Lower lobe of right lung (tissue), 2 donors: ENCODE measurements at places on chromosomes 12 and 14. TPM values are rescaled to one million over a fixed set of nuclear protein-coding genes. Genes with fewer than 3 reads are reported as not detected.
A peak's percentile ranks its signal among the peaks of the same experiment; 100 is the strongest.

GRCh38 chr14:54671537-54671936 is 104.6 kb downstream of the SAMD4A start:
- DNase-seq, result no peak

The SRRM4 gene
- not detected for total RNA-seq

- DNase-seq, result no peak
These were observed 97.9 kb upstream of the CCDC91 start for GRCh38 chr12:28092396-28092795.

DNA sequence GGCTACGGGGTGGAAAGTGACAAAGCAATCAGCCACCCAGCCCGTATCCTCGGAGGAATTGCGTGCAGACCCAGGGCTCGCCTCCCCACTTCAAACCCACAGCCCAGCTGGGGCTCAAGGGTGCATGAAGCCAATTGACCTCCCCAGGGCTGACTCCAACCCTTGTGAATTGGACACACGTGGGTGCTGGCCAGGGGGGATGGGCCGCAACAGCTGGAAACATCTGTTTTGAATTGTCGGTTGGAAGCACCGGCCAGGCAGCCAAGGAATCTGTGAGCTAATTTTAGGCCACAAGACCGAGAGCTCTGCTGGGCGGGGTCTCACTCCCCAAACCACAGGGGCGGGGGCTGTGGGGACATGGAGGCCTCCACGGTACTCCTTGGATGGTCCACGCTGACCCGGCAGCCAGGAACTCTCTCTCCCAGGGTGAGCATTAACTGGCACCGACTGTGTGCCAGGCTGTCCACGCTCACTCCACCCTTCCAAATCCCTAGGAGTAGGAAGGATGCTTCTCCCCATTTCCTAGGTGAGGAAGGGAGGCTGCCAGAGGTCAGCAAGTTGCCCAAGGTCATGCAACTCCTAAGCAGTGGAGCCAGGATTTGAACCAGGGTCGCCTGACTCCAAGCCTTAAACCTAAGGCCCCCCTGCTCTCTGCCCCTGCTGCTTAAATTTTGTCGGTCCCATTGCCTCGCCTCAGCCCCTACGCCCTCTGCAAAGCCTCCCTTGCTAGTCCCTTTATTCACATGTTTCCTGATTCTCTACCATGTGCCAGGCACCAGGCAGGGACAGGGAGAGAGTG is 11.9 kb upstream of the TMEM119 start:
- DNase-seq, result peak; percentile 58
